ENCODE measurements at places on chromosomes 3 and 15.

DNA sequence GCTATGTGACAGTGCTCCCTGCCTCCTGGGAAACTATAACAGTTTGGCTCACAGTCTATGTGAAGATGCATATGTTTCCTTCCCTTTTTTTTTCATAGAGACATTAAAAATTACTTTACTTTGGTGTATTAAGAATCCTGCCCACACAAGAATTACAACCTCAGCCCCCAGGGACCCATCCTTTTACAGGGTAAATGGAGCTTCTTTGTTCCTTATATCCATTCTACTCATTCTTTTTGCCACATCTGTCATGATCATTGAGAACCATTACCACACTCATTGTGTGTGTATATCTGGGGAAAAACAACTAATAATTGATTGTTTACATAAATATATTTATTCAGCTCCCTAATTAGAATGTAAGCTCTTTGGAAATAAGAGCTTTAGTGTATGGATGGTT lies 157.4 kb downstream of the SSR3 start:
- no peak for DNase-seq

DNA sequence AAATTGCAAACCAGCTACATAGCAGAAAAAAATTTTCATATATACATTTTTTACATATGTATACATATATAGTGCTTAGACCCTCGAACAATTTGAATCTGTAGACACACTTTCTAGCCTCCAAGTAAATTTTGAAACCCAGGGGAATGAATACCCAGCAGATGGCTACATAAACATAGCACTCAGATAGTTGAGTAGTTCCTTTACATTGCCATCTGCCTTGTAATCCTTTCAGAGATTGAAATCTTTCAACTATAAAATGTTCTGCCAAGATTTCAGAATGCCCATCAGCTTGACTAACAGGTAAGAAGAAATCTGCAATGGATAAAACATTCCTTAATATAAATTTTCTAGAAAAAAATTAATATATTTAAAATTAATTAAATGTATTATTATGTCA lies 1333.5 kb upstream of the CADM2 start:
- DNase-seq = no peak

GRCh38 chr3:184314700-184315542 lies 515 bp downstream of the EIF4G1 start:
- DNase-seq = peak; percentile 79

- DNase-seq = no peak
Observed at GRCh38 chr3:165343185-165343584, 147.0 kb upstream of the SLITRK3 start.

- no peak for DNase-seq
Observed at GRCh38 chr3:27114684-27115083, 254.5 kb downstream of the NEK10 start.

DNA sequence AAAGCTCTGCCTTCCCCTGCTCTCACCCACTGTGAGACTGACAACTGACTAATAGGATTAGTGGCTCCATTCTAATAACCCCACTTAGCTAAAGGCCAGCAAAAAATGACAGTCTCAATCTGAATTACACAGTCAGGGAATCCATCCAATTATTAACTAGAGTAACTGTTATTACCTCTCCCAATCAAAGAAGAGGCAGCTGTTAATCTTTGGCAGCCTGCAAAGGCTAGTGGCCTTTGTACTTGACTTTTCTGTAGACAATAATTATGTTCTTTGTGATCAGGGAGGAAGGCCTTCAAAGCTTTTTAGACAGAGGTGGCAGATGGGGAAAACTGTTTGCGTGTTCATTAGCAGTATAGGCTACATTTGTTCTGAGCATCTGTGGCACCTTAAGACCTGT lies 177.7 kb downstream of the ISL2 start:
- no peak for DNase-seq

GRCh38 chr15:31782951-31783350 lies 247.4 kb upstream of the CHRNA7 start:
- no peak for DNase-seq

- DNase-seq = no peak
Observed at GRCh38 chr3:156460206-156460611, 94.7 kb downstream of the SSR3 start.

GRCh38 chr3:129577925-129578786 lies 28.3 kb downstream of the PLXND1 start:
- DNase-seq = no peak

DNA sequence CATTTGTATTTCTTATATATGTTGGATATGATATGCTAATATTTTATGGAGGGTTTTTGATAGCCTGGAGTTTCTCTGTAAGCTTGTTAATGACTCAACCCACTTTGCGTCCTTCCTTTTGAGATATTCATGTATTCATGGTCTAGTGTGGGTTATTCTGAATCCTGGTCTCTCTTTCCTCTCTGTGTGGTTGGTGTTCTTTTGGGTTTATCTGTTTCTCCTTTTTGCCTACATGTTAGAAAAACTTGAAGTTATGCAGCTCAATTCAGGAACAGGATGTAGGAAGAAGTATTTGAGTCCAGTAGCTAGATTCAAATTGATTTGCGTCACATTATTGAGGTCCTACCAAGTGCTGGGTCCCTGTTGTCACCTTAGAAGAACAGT lies 28.1 kb downstream of the CMTM7 start:
- DNase-seq = no peak

GRCh38 chr3:112500621-112501020 lies 1.3 kb upstream of the BTLA start:
- DNase-seq = no peak

DNA sequence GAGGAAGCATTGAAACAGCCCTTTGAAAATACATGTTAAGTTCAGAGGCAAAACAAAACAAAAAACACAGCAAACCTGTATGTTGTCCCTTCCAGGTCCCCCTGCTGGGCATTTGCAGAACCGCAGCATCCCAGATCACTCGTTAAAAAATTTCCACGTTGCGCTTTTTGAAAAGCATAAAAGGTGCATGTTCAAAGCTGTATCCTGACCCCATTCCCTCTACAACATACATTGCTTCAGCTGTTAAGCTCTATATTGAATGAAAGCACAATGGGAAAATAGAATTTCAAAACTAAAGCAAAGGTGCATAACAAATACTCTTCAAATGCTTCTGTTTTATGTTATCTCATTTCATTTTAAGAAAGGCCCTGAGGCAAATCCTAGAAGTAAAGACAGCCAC lies 328.3 kb downstream of the THSD4 start:
- DNase-seq = no peak

GRCh38 chr3:197354568-197355001 lies 56.2 kb upstream of the DLG1 start:
- DNase-seq = no peak

DNA sequence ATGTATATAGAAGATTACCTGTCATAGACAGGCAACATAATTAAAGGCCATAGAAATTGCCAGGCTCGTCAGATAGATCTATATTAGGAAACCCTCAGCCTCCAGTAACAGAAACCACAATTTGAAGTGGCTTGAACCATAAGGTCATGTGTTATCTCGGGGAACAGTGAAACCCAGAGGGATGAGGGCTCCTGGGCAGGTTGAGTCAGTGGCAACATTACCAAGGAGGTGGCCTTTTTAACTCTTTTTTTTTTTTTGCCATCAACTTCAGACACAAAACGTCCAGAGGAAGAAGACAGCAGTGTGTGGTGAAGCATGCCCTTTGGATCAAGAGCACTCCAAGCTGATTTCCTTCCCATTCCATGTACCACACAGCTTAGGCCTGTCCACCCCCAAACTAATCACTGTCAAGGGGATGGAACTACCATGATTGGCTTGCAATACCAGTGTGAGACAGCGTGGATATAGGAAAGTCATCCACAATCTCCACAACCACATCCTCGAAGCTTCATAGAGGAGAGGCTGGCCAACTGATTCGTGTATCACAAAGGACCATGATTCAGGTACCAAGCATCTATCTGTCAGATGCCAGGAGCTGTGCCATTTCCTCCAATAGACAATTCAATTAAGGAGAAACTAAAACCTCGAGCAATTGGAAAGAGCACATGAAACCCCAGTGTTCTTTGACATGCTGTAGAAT lies 999 bp upstream of the KIF7 start:
- DNase-seq = no peak

- DNase-seq = no peak
Observed at GRCh38 chr15:77045985-77046384, 24.9 kb downstream of the TSPAN3 start.

GRCh38 chr15:31327669-31328427 lies 1.2 kb downstream of the KLF13 start:
- DNase-seq = peak; percentile 81

GRCh38 chr15:33720952-33721351 lies 247.3 kb upstream of the CHRM5 start:
- DNase-seq = no peak

DNA sequence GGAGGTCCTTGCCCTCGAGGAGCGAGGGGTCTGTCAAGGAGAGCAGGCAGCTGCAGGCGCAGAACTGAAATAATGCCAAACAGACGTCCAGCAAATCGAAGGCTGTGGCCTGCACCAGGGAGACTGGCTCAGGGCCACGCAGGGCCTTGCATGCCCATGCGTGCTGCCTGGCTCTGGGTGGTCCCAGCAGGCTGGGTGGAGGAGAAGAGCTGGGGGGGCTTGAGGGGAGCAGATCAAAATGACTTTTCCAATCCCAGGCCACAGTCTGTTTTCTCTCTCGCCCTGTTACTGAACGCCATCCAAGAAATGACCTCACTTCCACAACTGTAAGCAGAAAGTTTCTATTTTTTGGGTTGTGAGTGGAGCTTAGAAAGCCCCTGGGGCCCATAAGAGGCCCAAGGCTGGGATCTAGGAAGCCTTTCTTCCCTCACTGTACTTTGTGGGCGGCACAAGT lies 96.9 kb upstream of the RPL32 start:
- no peak for DNase-seq

GRCh38 chr3:39637807-39638206 lies 170.3 kb downstream of the MOBP start:
- no peak for DNase-seq

- no peak for DNase-seq
Observed at GRCh38 chr3:154971341-154971740, 108.8 kb upstream of the MME start.

DNA sequence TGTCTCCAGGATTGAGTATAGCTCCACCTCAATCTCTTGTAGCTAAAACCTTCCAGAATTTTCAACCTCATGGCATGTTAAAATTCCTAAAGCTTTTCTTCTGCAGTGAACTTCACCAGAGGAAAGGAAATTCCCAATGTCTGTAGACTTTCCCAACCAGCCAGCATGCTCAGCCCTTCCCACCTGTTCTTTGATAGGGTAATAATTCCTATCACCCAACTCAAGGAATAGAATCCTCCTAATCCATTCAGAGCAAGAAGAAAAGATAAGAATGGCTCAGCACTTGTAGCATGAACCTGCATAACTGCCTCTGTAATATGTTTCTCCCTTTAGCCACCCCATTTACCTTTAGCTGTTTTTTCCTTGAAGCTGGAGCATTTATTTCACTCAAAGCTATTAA lies 301.8 kb upstream of the GADL1 start:
- no peak for DNase-seq

DNA sequence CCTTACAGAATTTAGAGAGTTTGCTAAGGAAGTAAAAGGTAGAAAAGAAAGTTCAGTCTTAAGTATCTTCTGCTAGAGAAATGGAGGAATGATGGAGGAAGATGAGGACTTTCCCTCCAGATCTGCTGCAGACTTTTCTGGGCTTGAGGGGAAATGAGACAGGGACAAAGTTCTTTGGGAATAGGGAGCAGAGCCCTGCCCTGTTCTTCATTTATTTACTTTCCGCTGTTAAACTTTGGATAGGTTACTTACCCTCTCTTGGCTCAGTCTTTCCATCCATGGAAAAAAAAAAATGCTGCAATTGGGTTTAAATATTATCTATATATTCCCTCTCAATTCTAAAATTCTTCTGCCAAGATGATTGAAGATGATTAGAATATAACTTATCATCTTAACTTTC lies 202.9 kb downstream of the TBL1XR1 start:
- no peak for DNase-seq

DNA sequence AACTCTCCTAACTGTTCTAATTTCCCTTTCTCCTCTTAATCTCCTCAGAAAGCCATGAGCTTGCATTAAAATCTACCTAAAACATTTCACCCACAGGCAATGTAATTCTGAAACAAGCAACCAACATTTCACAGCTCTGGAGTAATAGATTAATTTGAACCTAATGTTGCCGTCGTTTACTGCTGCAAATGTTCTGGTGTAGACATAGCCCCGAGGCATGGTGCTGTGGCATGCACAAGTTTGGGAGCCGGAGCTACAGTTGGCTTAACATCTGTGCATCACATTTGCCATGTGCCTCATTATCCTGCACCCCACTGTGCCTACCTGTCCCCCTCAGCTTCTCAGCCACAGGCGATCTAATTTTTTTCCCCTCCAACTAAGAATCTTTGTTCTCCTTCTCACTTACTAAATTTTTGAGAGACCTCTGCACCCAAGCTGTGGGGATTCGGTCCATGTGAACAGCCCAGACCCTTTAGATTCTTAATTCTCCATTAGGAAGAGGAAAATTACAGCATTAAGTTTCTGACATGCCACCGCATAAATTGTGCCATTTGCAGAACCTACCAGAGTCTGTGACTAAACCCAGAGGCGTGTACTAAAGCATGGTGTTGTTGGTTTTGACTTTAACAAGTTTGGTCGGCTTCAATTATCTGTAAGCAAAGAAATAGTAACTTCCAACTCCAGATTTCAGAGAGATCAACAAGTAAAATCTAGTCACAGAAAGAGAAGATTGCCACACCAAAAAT lies 419.2 kb downstream of the MECOM start:
- no peak for DNase-seq

DNA sequence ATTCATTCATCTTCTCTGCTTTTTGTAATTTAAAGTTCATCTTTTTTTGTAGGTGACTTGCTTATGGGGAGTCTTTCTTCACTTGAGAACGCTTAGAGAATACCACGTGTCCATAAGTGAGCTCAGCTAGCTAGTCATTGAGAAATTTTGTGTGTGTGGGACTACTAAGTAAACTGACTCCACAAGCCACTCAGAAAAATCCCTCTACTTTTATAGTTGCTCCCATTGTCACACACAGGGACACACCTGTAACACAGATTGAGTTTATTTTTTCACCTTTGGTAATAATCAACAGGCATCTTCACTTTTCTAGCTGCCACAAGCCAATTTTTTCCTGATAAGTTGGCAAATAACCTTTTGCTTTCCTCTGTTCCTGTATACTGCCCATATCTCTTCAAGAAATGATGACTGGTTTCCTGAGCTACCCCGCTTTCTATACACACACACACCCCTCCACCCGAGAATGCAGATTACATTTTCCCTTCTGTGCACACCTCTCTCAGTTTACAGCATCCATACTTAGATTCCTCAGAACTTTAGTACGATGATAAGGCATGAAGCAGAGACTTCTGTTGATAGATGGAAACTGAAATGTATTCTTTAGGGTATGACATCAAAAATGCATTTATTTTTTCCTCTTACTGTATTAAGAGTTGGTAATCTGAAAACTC lies 4.6 kb downstream of the TSC22D2 start:
- no peak for DNase-seq

DNA sequence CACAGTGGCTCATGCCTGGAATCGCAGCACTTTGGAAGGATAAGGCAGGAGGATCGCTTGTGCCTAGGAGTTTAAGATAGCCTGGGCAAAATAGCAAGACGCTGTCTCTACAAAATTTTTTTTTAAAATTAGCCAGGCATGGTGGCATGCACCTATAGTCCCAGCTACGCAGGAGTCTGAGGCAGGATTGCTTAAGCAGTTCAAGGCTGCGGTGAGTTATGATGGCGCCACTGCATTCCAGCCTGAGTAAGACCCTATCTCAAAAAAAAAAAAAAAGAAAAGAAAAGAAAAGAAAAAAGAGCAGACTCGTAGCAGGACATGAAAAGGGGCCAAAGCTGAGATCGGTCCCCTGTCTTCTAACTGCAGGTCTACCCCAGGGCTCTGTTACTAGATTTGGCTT lies 18.9 kb downstream of the SRGAP3 start:
- DNase-seq = no peak
